ENCODE measurements at places on chromosomes 5 and 9.

DNA sequence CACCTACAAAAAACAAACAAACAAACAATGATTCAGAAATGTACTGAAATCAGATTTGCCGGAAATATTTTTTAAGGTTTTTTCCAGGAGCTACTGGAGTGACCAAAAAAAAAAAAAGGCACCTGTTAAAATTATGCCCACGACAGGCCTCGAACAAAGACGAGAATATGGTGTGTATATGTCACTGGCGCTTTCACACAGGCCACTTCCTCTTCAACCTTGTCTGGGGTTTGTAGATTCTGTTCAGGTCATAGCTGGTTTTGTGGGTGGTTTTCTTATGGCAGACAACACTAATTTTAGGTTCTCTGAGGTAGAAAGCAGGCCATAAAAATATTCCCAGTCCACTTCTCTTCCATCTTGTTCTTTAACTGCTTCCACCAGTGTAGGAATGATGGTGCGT lies 7.0 kb downstream of the NDUFB6 start:
- no peak for DNase-seq

DNA sequence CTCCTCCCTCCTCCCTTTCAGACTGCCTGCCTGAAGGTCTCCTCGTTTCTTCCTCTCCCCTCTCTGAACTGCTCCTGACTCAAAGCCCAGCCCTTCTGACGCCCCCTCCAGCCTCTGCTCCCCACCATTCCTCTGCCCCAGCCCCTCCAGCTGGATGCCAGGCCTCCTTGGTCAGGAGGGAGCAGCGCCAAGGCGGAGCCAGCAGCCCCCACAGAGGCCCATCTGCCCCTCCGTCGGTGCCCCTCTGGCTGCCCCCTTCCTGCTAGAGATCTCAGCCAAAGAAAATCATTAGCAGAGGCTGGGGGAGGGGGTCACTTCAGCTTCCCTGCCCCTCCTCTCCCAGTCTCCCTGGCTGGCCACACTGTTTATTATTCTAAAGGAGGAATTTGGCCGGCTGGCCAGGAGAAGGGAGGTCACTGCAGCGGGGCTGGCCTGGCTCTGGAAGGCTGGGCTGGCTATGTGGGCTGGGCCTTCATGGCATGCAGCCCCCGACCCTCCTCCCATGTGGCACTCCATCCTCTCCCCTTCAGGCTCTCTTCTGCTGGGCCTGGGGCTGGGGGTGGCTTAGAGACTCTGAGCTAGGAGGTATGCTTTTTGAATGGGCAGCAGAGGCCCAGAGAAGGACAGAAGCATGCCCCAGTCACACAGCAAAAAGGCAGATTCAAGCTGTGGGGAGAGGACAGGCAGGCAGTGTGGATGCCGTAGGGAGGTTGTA lies 16.9 kb downstream of the PDGFRB start:
- no peak for DNase-seq

DNA sequence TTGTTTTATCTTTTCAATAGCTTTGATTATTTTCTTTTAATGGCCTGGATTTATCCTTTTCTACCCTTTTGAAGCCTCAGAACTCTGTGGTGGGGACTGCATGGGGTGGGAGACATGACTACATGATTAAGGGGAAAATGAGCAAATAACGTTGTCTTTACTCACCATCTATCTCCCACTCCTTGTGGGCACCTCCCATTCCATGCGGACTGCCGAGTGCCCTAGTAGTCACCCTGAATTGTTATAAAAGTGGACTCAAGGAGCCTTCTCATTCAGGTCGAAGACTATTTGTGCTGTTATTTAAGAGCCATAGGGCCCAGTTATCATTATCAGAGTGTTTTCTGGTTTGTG lies 281.8 kb downstream of the MLLT3 start:
- no peak for DNase-seq

- no peak for DNase-seq
These were observed 24.8 kb upstream of the TERT start for GRCh38 chr5:1319436-1320256.

DNA sequence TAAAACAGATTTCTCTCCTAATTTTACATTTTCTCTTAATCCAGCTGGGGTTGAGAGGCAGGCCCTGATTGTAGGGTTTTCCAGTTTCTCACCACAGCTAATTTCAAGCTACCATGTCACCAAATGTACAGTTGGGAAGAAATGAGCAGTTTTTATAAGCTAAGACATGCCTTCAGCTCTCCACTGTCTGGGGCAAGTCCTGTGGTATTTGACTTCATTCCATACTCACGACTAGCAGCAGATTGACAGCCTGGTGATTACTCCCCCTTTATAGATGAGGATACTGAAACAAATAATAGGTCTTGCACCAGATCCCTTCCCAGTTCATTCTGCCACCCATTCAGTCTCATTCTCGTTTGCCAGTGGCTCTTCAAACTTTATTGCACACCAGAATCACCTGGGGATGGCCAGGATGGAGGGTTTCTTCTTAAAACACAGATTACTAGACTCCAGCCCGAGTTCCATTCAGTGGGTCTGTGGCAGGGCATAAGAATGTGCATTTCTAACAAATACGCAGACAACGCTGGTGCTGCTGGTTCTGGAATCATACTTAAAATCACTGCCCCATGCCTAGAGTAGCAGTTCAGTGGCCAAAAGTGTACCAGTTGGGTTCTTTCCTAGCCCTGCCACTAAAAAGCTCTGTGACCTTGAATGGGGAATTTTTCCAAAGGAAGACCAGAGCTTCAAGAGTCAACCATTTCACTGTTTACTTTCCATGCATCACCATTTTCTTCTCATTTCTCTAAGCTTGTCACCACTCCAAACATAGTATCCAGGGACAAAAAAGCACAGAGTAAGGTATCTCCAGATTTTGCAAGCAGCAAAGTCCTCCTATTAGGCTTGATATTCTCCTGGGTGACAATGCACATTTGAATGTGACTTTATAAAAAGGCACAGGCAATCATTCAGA lies 64.3 kb downstream of the CSNK1A1 start:
- DNase-seq, result no peak

GRCh38 chr9:89640361-89640760 lies 35.5 kb downstream of the GADD45G start:
- DNase-seq, result no peak

- no peak for DNase-seq
These were observed 512.9 kb downstream of the EFNA5 start for GRCh38 chr5:107157809-107158208.

GRCh38 chr5:14267991-14268708 lies 125.0 kb downstream of the TRIO start:
- DNase-seq, result no peak

- no peak for DNase-seq
These were observed 280.0 kb upstream of the EFNA5 start for GRCh38 chr5:107950776-107951175.

- no peak for DNase-seq
These were observed 1.0 kb upstream of the MXD3 start for GRCh38 chr5:177312649-177313181.

GRCh38 chr9:84812355-84812754 lies 142.8 kb downstream of the NTRK2 start:
- no peak for DNase-seq

- no peak for DNase-seq
These were observed 19.9 kb downstream of the ERBIN start for GRCh38 chr5:65946198-65946745.

- DNase-seq, result no peak
These were observed 134.2 kb downstream of the ARHGAP26 start for GRCh38 chr5:142904416-142904815.

DNA sequence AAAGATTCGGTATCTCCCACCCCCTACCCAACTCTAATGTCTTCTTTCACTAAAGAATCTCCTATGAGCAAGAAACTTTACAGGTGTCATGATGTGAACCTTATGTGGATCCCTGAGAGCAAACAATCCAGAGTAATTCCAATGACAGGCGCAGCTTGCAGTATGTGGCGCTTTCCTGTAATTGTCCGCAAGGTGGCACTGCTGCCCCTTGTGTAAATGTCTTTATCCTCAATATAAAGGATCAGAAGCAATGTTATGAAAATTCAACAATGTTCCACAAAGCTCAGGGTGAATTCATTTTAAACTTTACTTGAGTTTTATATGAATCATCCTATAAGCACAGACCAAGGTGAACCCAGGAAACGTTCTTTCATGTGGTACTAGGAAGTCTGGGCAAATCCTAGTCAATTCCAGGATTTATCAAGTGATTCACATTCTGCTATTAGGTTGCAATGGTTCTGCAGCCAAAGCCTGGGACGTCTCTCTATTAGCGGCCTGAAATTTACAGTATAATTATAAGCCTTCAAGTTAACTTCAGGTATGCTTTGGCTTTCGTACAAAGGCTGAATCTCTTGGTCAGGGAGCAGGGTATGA lies 113.7 kb downstream of the TRPM6 start:
- peak; percentile 43 for DNase-seq

DNA sequence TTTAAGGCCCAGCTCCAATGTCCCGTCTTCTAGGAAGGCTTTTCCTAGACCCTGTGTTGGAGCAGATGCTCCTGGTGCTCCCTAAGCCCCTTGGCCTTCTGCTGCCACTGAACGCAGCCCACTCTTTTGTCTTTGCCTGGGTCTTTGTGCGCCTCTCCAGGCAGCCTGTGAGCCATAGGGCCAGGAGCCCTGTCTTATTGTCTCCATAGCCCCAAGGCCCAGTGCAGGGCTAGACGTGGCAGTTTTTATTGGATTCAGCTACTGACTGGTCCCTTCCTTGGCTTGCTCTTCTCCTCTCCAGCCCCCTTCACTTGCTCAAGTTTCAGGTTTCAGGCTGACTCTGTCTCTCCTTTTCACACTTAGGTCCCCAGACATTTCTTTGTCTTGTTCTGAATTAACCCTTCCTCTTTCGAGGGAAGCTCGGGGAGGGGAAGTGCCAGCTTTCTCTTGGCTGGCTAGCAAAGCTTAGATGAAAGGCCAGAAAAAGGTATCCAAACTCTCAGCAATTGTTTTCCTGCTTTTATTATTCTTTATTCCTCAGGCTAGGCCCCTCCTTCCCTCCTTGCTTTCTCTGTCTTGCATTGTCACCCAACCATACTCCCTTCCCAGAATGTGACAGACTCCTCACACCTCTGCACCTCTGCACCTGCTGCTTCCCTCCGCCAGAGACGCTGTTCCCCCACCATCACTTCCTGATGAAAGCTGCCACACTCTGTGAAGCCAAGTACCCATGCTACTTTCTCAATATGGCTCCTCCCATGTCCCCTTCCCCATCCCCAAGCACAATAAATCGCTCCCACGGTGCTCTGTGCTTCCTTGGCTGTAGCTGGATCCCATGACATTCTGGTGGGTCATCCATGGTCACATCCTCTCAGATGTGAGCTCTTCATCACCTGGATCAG lies 101.6 kb upstream of the CPEB4 start:
- no peak for DNase-seq

GRCh38 chr5:158256096-158256495 lies 397.2 kb upstream of the CLINT1 start:
- DNase-seq, result no peak

GRCh38 chr9:11872471-11872870 lies 820.7 kb upstream of the TYRP1 start:
- DNase-seq, result no peak

DNA sequence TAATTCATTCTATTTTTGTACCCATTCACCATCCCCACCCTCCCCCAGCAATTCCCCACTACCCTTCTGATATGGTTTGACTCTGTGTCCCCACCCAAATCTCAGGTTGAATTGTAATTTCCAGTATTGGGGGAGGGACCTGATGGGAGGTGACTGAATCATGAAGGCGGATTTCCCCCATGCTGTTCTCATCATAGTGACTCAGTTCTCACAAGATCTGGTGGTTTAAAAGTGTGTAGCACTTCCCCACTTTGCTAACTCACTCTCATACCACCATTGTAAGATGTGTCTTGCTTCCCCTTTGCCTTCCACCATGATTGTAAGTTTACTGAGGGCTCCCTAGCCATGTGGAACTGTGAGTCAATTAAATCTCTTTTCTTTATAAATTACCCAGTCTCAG lies 25.9 kb upstream of the TESK1 start:
- DNase-seq, result no peak

GRCh38 chr5:89878140-89879132 lies 531.1 kb downstream of the CETN3 start:
- DNase-seq, result no peak

DNA sequence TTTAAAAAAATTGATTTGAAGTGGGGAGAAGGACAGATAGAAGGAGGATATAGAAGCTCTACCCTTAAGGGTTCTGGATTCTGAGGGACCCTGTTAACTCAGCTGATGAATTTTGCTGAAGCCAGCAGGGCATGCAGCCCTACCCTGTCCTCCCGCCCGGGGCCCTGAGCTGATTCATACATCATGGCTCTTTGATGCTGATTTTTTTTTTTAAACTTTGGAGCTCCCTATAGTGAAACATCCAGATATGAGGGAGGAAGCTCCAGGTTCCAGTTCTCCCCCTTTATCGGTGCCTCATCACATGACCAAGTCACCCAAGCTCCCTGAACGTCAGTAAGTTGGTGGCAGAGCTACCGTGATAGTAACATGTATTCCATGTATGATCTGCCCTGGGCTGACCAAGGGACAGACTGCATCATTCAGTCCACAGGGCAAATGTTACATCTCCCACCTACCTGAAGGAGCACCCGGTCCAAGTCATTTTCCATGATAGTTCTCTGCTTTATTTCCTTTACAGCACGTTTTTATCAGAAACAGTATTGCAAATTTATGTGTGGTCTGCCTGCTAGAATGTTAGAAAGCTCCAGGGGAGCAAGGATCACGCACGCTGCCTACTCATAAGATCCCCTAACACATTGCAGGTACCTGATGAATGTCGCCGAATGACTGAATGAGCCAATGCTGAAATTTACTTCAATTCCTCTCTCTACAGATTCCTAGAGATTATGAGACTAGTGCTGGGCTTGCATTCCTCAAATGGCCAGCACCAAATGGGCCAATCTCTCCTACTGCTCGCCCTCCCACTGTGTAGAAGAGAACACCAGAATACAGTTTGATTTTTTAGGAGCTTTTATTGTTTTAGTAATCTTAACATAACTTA lies 25.9 kb downstream of the SPARC start:
- no peak for DNase-seq

DNA sequence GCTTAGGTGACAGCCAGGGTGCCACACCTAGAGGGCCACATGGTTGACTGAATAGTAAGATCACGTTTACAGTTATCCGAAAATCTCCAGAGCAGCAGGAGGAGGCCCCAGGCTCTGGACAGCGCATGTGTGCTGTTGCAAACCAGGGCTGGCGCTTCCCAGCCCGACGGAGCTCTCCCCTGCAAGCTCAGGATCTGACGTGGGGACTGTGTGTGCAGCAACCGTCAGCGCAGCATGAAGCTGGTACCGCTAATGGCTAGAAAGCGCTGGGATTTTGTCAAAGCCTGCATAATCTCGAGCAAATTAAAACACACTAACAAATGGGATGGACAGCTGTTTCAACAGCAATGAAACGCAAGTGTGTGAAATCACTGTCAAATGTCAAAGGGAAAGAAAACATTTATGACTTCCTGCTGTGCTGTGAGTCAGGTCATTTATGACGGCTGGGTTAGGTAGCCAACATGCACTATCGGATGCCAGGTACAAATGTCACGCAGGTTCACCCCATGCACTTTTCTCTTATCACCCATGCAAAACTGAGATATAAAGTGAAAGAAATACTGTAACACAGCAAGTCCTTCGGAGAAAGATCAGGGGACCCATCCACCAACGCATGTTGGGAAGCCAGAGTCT lies 7.5 kb downstream of the SURF4 start:
- DNase-seq, result no peak

DNA sequence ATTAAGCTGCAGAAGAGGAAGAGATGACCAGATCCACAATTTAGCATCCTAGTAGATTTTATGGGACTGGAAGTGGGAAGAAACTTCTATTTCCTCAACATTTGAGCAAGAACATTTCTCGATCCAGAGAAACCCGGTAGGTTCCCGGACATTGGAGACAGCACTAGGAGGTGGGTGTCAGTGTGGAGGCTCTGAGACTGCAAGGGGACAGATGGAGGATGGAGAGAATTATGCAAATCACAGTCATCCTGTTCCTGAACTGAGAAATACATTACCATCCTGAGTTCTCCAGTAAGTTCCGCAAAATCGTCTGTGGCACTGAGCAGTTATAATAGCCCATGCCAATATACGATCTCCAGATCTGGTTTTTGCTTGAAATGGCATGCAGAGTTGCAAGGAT lies 25.6 kb downstream of the GLDC start:
- no peak for DNase-seq
